NCI-H82 (cell line): ENCODE measurements at places on chromosomes 6 and 20.

- DNase-seq = no peak
These were observed 746.6 kb downstream of the COL12A1 start for GRCh38 chr6:74459260-74459659.

DNA sequence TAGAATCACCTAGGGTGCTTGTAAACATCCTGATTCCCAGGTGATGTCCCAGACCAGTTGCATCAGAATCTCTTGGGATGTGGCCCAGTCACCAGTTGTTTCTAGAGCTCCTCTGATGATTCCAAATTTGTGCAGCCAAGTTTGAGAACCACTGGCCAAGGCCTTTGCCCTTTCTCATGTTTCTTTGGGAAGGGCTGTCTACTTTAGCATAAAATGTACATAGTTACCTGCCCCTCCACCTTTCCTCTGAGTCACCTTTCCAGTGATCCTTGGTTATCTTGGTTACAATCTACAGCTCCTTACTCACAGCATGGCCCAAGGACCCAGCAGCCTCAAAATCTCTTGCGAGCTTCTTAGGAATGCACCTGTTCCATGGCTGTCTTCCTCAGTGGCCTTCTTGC is 266.4 kb upstream of the PRND start:
- no peak for DNase-seq

- DNase-seq = peak; percentile 69
These were observed 100.0 kb upstream of the CITED2 start for GRCh38 chr6:139474145-139475108.

- no peak for DNase-seq
These were observed 30.1 kb downstream of the RIMS4 start for GRCh38 chr20:44780226-44780625.

- DNase-seq = no peak
These were observed 272.7 kb upstream of the IRAK1BP1 start for GRCh38 chr6:78594668-78595066.

- no peak for DNase-seq
These were observed 1.5 kb upstream of the MTO1 start for GRCh38 chr6:73460056-73460455.

DNA sequence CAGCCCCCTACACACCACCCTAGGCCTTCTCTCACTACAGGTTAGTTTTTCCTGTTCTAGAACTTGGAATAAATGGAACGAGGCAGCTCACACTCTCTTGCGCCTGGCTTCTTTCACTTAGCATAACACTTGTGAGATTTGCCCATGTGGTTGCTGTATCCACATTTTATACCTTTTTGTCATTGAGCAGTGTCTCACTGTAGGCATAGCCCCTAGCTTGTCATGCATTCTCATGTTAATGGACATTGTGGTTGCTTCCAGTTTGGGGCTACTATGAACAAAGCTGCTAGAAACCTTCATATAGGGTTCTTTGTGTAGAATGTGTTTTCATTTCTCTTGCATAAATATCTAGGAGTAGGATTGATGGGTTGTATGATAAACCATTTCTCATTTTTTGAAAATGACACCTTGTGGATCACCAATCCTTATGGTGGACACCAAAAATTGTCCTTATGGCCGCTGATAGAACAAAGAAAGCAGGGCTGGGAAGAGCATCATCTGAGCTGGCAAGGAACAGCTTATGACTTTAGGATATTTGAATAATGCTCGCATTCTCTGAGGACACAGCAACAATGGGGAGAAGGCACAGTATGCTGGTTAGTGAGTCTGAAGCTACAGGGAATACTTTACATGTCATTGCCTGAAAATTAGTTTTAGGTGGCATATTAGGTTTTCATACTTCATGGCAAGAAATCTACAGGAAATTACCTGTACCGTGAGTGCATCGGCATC is 9.8 kb upstream of the SLC22A23 start:
- DNase-seq = no peak

GRCh38 chr6:84052204-84052882 is 18.8 kb downstream of the MRAP2 start:
- DNase-seq = peak; percentile 78

DNA sequence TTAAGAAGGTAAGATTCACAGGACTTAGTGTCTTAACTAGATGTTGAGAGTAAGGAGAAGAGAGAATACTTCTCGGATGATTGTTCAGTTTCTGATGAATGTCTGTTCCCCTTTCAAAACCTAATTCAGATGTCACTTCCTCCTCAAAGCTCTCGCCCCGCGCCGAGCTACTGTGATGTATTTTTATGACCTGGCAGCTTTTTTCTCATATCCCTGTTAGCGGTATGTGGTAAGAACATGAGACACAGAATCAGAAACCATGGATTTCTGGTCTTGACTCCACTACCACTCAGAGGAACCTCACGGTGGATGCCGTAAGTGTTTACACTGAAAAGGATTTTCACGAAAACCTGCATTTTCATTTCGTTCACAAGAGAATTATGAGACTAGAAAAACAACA is 48.4 kb downstream of the CEP43 start:
- DNase-seq = no peak

GRCh38 chr6:105920071-105920470 is 166.1 kb upstream of the PRDM1 start:
- DNase-seq = no peak

DNA sequence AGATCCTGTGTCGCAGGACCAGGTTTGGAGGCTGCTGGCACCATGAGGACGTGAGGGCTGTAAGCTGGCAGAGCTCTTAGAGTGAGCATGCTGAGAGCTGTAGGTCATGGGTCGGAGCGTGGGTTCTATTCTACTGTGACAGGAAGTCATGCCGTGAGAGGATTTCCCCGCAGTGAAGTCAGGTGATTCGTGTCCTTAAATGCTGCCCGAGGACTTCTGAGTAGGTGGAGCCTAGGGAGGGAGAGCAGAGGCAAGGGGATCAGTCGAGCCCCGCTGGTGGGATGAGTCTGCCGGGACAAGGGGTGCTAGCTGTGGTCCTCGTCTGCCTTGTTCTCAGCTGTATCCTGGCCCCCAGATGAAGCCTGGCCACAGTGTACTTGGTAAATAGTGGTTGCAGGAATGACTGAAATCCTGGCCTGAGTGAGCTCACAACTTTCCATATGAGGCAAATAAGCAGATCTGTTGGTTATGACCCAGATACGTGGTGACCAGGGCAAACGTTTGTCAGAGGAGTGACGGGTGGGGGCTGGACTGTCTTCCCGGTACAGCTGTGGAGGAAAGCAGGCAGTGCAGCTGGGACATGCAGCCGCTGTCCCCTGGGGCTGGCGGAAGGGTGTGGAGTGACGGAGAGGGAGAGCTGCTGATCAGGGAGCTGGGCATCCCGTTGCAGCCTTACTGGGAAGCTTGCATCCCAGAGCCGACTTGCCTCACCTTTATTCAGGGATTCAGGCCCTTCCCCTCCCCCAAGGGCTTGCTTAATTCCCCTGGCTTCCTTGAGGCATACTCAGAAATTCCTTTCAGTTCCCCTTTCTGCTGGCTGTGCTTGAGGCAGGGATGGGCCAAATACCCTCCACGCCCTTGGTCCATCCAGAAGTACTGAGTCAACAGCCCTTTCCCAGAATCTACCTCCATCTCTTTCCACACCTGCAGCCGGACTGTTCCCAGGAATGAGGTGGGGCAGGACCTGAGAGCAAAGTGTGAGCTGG is 250.9 kb upstream of the RREB1 start:
- peak; percentile 23 for DNase-seq

- DNase-seq = no peak
These were observed 9.3 kb downstream of the NUDT3 start for GRCh38 chr6:34383161-34383631.
